Fibroblast of lung (primary cell): ENCODE measurements at places on chromosomes 2 and 18. TPM values are rescaled to one million over a fixed set of nuclear protein-coding genes. Genes with fewer than 3 reads are reported as not detected.

The TOGARAM2 gene
- total RNA-seq = 0.26 and 0.33 TPM in 2 replicates

The NT5C1B gene
- total RNA-seq = not detected in 2 replicates

The IL36RN gene
- total RNA-seq = not detected in 2 replicates

The TMEM87B gene
- 21.6 and 31.5 TPM in 2 replicates for total RNA-seq

The TRAK2 gene
- total RNA-seq = 72.9 and 81.1 TPM in 2 replicates

DNA sequence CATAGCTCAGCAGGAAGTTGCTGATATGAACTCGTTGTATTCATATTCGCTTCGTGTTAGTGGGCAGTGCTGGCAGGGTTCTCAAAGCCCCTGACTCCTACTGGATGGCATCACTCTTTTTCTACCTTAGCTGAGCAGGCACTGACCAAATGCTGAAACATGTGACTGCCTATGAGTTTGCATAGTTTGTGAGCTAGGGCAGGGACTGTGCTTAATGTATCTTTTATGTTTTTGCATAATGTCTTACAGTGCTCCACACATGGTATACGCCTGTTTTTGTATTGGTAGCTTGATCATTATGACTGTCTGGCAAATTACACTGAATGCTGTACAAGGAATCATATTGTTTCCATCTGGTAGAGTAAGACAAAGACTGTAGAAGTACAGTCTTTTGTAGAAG is 305.3 kb downstream of the PARD3B start:
- DNase-seq = no peak

- no peak for DNase-seq
Measured at GRCh38 chr2:127089478-127090235, 17.3 kb downstream of the BIN1 start.

- peak; percentile 71 for DNase-seq
Measured at GRCh38 chr2:181396256-181397123, 60.7 kb upstream of the ITGA4 start.

- peak; percentile 63 for DNase-seq
Measured at GRCh38 chr18:48030616-48031480, 100.4 kb upstream of the SMAD2 start.

GRCh38 chr2:14752295-14752694 is 119.8 kb downstream of the LRATD1 start:
- DNase-seq = no peak

DNA sequence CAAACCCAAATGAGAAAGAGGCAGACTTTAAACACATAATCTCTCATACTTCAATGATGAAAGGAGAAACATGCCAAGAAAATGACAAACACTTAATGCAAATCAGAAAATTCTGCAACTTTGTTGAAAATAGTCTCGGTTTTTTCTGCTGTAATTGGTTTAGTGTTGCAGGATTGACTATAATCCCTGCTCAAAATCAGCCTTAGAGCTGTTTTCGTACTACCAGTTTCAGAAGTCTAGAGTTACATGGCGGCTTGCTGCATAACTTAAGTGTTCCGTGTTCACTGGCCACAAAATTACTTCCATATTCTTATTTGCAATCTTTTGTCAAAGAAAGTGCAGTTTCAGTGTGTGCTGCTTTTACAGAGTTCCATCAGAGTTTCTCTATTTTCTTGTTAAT is 48.9 kb upstream of the ITGAV start:
- peak; percentile 41 for DNase-seq

GRCh38 chr18:45103319-45104048 is 422.8 kb downstream of the SETBP1 start:
- DNase-seq = no peak

GRCh38 chr2:188675391-188676009 is 298.7 kb upstream of the COL3A1 start:
- peak; percentile 46 for DNase-seq

GRCh38 chr2:84077496-84077895 is 381.6 kb downstream of the SUCLG1 start:
- no peak for DNase-seq

- no peak for DNase-seq
Measured at GRCh38 chr2:45543257-45543656, 67.8 kb downstream of the SRBD1 start.
